ENCODE measurements at places on chromosomes 16 and 17. TPM values are rescaled to one million over a fixed set of nuclear protein-coding genes. Genes with fewer than 3 reads are reported as not detected.

- DNase-seq, result no peak
Measured at GRCh38 chr17:22303096-22303495, 610.8 kb downstream of the KCNJ18 start.

DNA sequence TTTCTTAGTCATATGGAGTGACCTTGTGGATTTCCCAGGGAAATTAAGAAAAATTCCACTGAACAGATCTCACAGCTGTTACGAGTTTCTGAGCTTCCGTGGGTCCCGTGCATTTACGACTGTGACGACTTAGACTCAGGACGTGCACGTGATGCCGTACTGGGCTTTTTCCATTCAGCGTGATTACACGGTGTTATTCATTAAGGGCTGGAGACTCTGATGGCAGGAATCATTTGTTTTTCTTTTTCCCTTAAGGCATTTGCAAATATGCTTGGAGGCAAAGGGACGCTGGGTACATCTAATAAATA lies 57.2 kb downstream of the TBC1D16 start:
- DNase-seq, result no peak

GRCh38 chr17:49552070-49552751 lies 23.5 kb upstream of the NXPH3 start:
- DNase-seq, result no peak

The DHRS7C gene
- not detected for total RNA-seq

The KRT13 gene
- total RNA-seq, result 10,968 TPM

The SLC16A6 gene
- total RNA-seq, result 2.7 TPM

Measured in vagina (tissue), 2 donors.